ENCODE measurements at places on chromosomes 13 and 19.

GRCh38 chr19:43820098-43820883 lies 6.8 kb upstream of the ZNF283 start:
- peak; percentile 58 for DNase-seq

DNA sequence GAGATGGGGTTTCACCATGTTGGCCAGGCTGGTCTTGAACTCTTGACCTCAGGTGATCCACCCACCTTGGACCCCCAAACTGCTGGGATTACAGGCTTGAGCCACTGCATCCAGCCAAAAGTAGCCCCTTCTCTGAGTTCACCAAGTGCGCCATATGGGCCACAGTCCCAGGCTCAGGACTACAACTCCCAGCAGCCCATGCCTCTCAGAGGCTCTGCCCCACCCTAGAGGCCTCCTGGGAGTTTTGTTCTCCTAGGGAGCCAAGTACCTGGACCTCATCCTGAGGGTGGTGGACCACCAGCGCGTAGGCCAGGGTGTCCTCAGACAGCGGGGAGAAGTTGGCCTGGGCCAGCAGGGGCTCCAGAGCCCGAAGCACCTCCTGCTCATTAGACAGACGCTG lies 18.8 kb downstream of the TMEM143 start:
- no peak for DNase-seq

- DNase-seq: no peak
Observed at GRCh38 chr13:106736941-106737340, 169.0 kb upstream of the ARGLU1 start.

DNA sequence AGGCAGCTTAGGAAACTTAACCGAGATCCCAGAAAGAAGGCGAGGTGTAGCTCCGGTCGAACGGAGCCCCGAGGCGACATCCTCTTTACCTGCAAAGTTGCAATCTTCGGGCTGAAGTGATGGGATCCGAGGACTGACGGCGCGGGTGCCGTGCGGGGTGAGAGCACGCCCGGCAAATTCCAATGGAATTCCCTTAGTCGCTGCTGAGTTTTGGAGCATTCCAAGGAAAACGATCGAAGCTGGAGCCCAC lies 141 bp downstream of the TRPC4 start:
- peak; percentile 50 for DNase-seq

DNA sequence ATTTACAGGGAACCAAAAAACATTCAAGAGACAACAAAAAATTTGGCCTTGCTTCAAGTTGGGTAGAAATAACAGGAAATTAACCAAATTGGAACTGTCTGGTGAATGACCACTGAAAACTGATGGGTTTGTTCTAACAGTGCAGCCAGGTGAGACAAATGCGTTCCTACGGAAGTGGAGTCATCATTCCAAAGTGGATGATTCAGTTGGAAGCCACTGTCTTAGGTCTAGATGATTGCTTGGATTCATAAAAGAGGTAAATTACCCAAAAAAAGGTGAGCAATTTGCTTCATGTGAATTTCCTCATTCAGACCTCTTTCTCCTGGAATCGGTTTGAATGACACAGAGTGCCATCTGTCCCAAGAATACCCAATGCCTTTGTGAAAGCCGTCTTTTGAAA lies 87.1 kb upstream of the IPO5 start:
- DNase-seq: no peak

DNA sequence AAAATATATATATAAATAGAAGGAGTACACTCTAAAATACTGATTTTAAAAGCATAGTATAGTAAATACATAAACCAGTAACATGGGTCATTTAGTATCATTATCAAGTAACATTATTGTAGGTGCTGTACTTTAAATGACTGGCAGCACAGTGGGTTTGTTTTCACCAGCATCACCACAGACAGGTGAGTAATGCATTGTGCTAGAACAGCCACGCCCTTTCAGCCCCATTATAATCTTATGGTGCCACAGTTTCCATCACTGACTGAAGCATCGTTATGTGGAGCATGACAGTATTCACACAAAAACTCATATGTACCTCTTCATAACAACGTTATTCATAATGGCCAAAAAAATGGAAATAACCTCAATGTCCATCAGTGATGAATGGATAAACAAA lies 88.3 kb downstream of the DHRS12 start:
- DNase-seq: no peak

DNA sequence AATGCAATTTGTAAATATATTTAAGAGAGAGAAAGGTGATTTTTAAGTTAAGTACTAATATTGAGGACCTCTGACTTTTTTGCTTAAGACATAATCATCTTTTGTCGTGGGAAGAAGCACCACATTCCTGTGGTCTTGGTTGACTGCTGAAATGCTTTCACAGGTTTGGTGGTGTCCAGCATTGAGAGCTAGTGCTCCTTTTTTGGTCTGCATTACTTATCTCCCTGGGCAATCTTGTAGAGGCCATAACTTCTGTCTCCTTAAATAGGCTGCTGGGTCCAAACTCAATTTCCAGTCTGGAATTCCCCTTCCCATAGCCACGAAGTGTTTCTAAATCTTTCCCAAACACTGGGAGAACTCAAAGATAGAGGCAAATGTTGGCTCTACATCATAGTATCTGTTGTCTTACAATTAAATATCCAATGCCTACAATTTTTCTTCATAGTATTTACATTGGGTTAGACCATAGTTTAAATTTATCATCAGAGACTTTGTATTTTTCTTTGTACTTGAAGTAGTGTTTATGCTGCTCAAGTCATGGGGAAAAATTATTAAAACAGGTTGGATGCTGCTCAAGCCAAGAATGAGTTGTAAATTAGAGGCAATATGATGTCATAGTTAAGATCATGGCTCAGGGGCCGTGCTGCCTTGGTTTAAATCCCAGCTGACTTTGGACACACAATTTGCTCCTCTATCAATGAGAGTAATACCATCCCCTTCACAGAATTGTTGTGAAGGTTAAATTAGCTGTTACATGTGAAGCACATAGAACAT lies 105.6 kb downstream of the POSTN start:
- DNase-seq: no peak

Data from DMS53 (cell line).